ENCODE measurements at places on chromosomes 16 and 17.
A peak's percentile ranks its signal among the peaks of the same experiment; 100 is the strongest.

DNA sequence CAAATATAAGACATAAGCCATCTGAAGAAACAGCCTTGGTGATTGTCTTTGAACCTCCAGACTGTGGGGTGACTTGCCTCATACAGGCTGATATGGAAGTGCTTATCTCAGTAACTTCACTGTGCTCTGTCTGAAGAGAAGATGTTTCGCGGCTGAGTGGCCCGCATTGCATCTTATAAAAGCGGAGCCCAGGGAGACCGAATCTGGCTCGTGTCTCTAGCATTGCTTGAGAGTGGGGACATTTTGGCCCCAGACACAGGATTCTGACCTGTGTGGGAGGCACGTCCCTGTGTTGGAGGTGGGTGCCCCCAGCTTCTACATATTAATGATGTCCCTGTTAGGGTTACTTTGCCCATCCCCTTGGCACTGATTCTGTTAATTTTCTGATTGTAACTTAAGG is 66.4 kb downstream of the METRNL start:
- ATAC-seq, result no peak

- ATAC-seq, result no peak
Observed at GRCh38 chr17:38420518-38420917, 7.7 kb upstream of the ARHGAP23 start.

- no peak for ATAC-seq
Observed at GRCh38 chr16:85749771-85750145, 1.1 kb downstream of the C16orf74 start.

- peak; percentile 93 for ATAC-seq
Observed at GRCh38 chr17:15502369-15503112, 35.1 kb upstream of the CDRT4 start.

GRCh38 chr17:34099859-34100515 is 155.1 kb upstream of the CCL2 start:
- no peak for ATAC-seq

DNA sequence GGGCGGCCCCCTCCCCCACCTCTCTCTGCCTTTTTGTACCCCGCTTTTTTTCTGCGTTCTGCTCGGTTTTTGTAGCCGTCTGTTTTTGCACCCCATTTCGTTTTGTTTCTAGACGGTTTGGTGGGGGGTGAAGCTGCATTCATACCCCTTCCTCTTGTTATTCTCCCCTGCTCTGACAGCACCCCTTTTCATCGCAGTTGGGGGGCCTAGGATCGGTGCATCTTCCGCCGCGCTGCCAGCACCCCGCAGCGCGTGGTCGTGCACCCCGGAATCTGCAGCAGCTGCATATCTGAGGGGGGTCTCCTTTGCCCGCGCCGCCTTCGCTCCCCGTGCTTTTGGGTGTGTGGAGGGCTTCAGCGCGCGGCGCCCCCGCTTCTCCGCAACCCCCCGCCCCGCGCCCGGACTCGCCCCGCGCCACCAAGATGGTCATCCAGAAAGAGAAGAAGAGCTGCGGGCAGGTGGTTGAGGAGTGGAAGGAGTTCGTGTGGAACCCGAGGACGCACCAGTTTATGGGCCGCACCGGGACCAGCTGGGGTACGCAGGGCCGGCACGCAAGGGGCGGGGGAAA is 455 bp downstream of the ATP1B2 start:
- ATAC-seq, result no peak

GRCh38 chr17:45052052-45052772 is 780 bp upstream of the DCAKD start:
- peak; percentile 49 for ATAC-seq

DNA sequence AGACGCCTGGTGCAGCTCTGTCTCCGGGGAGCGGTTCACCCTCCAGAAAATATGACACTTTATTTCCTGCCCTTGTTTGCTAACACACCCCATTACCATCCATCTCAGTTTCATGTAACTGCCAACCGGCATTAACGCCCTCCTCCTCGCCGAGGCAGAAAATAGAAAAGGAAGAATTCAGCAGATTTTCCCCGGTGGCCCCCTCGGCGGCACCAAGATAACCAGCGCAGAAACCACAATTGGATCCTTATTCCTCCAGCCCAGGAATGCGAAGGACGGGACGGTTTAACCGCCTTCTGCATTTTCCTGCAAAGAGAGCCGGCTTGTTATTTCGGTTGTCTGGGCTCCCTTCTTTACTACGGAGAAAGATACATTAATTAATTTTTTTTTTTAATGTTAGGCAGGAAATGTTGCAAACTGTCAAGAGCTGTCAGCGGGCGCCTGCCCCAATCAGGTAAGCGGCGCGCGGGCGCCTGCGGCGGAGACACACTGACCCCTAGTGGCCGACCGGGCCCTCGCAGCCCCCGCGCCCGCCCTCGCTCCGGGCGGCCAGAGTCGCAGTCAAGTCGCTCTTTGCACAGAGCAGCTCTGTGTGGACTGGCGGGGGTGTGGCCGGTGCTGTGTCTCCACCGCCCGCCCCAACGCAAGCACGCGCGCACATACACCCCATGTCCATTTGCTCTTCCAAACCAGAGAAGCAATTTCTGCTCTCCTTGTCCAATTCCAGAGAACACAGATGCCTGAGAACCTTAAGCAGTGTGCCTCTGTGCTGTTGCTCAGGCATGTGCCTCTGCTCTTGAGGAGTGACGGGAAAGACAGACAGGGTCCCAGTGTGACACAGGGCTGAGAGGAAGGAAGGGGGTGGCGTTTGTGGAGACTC is 53.6 kb downstream of the C17orf67 start:
- ATAC-seq, result peak; percentile 90

DNA sequence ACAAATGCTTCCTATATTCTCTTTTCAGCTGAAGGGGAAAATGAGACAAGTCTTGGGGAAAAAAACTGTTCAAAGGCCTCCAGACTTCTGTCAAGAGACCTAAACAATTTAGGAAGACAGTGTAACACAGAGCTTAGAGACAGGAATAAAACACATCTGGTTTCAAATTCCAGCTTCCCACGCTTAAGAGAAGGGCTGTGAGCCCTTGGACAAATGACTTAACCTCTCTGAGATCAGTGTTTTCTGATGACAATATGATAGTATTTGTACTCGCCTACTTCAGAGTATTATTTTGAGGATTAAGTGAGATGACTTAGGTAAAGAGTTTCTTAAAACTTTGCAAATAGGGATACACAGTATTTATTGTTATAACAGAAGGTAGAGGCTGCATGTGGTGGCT is 29.5 kb downstream of the SMURF2 start:
- no peak for ATAC-seq

GRCh38 chr16:85415196-85416090 is 197.7 kb upstream of the GSE1 start:
- no peak for ATAC-seq

GRCh38 chr16:87736008-87736382 is 29.8 kb downstream of the KLHDC4 start:
- ATAC-seq, result no peak

DNA sequence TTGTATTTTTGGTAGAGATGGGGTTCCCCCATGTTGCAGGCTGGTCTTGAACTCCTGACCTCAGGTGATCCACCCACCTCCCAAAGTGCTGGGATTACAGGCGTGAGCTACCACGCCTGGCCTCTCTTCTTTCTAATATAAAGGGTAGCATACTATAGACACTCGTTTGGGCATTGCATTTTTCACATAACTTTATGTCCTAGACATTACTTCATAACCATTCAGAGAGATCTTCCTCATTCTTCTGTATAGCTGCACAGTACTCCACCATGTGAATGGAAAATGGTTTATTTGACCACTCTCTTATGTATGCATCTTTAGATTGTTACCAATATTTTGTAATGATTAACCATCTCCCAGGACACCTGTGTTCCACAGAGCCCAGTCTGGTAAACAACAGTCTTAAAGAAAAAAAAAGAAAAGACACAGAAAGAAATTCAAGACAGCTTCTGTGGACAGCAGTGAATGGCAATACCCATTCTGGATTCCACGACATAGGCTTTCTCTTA is 42.1 kb downstream of the TK2 start:
- ATAC-seq, result no peak

GRCh38 chr17:13074026-13074425 is 56.2 kb upstream of the ELAC2 start:
- peak; percentile 51 for ATAC-seq

DNA sequence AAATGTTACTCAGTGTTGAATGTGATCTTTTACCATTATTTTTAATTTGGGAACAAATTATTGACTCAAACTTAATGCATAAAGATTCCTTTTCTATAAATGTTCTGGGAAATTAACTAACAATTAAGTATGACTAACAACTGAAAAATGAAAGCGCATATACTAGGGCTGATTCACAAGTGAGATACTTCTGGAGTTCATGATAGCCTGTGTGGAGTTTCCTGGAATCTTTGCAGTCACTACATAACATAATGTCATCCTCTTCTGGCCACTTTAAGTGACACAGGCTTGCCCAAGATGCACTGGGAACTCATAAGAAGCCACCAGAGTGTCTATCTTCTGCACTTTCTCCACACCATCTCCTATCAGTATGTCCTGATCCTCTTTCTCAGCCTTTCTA is 450.3 kb upstream of the CDH11 start:
- no peak for ATAC-seq

GRCh38 chr17:57114085-57114673 is 29.1 kb downstream of the AKAP1 start:
- no peak for ATAC-seq

DNA sequence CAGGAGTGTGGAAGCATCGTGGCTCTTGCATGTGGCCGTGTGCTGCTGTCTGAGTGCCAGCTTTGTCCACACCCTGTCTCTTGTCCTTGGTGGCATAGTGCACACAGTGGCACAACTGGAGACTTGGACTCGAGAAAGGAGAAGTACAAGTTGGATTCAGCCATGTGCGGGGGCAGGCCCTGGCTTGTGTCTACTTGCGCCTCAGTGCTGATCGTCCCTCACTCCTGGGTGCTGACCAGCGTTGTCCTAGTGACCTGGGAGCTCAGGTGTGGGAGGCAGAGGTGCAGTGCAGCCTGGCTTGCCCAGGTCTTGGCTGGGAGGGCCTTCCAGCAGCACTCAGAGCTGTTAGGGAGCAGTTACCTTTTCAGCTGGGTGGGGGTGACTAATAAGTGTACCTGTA is 20.6 kb downstream of the MPRIP start:
- ATAC-seq, result no peak
